ENCODE measurements at places on chromosomes 5 and 9. TPM values are rescaled to one million over a fixed set of nuclear protein-coding genes. Genes with fewer than 3 reads are reported as not detected.

DNA sequence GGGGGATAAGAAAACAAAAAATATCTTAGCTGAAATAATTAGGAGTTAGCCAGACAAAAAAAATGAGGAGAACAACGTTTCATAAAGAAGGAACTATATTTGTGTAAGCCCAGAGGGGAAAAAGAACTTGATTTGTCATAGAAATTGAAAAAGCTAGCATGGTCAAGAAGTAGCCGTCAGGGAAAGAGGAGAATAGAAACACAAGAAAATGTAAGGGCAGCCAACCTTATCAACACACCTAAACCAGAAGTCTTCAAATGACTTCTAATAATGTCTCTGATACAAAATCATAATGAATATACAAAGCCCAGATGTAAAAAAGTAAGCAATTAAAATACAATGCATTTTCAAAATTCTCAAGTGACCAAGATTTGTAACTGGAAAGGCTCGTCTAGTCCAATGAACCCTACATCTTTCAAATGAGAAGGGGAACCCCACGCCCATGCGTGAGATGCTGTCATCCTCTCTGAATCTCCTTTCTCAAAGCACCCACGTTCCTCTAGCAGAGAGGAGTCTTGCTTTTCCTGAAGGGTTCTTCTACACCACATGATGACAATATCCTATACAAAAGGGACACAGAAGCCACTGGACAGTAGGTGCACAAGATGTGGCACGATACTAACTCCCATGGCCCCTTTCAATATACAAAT is 103.7 kb downstream of the ARL15 start:
- H3K27ac ChIP-seq = no peak overlapping the region
- no peaks in the 10 kb centered on the region for H3K27me3 ChIP-seq
- H3K4me3 ChIP-seq = no peak overlapping the region
- no peaks in the 10 kb centered on the region for H3K36me3 ChIP-seq
- no peaks in the 10 kb centered on the region for H3K4me1 ChIP-seq
- no peak for DNase-seq

DNA sequence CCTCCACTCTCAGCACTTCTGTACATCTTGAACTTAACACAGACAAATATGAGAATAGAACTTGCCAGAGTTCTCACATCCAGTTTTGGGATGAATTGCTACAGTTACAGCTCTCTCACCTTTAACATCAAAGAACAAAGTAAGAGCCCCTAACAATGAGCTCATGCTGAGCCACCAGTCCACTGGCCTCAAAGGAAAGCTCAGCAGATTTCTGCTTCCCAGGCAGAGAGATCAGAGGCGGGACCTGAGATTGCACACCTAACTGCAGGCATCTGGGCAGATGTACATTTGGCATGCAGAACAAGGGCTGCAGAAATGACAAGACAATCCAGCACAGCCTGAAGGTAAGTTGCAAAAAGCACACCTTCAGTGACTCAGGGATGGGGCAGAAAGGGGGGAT is 300.9 kb downstream of the MRPS30 start:
- H3K4me1 ChIP-seq = no peaks in the 10 kb centered on the region
- no peaks in the 10 kb centered on the region for H3K27me3 ChIP-seq
- no peaks in the 10 kb centered on the region for H3K36me3 ChIP-seq
- DNase-seq = no peak

DNA sequence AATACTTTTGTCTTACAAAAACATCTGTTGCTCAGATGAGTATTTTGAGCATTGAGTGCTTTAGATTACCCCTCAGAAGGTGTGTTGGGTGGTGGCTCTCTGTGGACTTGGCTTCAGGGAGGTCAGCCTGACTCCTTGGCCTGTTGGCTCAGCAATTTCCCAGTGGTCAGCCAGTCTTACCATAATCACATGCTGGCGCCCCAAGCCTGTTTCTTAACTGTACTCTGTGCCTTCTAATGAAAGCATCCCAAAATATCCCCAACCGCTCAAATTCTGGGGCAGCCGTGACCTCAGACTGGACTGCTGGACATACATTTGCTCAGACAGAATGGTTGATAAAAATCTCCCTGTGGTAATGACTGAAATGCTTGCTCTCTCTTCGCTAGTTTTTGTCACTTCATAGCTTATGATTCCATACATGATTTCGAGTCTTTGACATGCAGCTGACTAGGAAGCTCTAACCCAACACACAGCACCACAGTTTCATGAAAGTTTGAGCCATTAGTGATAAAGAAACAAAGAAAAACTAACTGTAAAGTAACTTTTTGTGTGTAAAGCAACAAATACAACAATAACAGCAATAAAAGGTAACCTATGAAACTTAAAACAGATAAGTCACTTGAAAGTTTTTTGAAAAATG is 562.2 kb upstream of the MEF2C start:
- no peaks in the 10 kb centered on the region for H3K27me3 ChIP-seq
- H3K4me3 ChIP-seq = no peak overlapping the region
- H3K4me1 ChIP-seq = no peaks in the 10 kb centered on the region
- DNase-seq = no peak
- H3K36me3 ChIP-seq = no peaks in the 10 kb centered on the region

DNA sequence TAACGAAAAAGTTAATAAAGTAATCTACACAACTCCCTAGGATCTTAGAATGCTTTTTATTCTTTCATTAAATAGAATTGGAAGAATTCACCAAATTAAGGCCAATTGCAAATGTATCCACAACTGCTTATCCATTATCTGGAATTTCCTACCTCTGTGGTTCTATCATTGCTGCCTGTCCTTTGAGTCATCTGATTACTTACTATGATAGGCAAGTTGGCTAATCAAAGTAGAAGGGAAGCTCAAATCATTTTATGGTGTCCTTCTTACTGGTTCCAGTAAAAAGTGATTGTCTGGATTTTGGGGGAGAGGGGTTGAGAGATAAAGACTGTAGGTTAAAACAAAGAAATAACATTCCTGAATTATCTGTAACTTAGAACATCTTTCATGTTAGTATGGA is 161.4 kb upstream of the GNA14 start:
- no peaks in the 10 kb centered on the region for H3K36me3 ChIP-seq
- H3K4me3 ChIP-seq = no peak overlapping the region
- H3K4me1 ChIP-seq = no peaks in the 10 kb centered on the region
- no peaks in the 10 kb centered on the region for H3K27me3 ChIP-seq
- no peak overlapping the region for H3K27ac ChIP-seq
- no peak for DNase-seq

DNA sequence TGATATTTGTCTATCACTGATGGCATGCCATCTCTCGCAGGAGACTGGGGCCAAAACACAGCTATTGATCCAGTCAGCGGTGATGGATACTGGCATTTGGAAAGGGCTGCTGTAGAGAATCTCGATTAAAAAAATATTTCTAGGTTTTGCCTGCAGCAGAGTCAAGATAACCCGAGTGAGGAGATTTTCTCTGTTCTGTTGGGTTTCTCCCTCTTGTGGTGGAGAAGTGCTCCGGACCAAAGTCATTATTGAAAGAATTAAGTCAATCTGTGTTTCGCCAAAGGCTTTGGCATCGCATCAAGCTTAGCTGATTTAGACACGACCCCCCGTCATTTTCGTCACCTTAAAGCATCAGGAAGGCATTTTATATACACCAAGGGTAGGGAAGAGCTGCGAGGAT is 97.1 kb upstream of the IRX2 start:
- no peak for DNase-seq
- no peaks in the 10 kb centered on the region for H3K27me3 ChIP-seq
- no peaks in the 10 kb centered on the region for H3K36me3 ChIP-seq
- no peak overlapping the region for H3K4me3 ChIP-seq

Gene GPSM1
- 101 TPM for total RNA-seq
